Activated T-cell treated with anti-CD3 and anti-CD28 coated beads for 24 hours (primary cell): ENCODE measurements at places on chromosomes 7 and 10.

- DNase-seq = no peak
Measured at GRCh38 chr7:32263611-32264010, 193.4 kb upstream of the PDE1C start.

DNA sequence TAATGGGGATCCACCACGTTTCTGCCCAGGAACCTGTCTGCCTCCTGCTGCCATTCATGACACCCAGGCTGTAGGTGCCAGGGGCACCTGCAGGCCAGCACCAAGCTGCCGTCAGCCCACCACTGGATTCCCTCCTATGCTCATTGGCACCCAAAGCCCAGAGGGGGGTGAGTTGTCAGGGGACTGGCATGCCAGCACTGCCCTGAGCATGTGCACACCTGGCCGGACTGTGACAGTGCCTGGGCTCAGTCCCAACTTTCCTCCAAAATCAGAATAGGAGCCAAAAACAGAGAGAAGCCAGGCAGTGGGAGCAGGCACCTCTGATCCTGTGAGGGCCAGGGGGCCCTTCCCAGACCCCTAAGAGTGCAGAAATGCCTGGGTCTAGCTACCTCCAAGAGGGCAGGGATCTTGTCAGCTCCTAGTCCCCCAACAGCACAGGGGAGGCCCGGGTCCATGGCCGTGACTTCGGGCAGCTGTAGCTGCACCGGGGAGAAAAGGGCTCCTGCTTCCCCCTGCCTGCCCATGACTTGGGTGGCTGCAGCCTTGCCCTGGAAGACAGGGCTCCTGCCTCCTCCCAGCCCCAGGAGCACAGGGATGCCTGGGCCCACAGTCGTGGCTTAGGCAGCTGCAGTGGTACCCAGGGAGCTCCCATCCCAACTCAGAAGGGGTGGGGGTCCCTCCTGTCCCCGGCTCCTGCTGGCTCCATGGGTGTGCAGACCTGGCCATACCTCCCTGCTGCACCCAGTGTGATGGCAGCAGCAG is 249.8 kb upstream of the DKK1 start:
- no peak for DNase-seq

GRCh38 chr7:111009526-111010040 is 81.3 kb upstream of the LRRN3 start:
- DNase-seq = no peak

DNA sequence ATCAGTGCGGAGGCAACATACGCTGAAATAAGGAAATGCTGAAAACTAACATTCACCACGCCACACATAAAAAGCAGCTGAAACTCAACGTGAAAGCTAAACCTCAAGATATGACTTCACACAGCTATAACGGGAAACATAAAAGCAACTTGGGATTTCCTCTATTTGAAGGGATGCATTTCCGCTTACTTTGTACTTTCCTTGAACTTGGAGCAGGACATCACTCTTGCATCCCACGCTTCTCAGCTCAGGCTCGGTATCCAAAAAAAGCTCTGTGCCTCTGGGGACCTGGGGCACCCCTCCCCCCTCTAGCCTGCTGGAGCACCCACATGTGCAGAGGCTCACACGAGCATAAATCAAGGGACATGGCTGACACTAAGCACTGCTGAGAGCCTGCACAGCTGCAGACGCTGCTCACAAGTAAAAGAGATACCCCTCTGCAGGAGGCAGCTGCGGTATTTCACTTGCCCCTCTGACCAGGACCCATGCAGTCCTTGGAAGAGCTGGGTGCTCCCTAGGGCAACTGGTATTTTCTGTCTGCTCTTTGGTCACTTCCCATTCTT is 34.2 kb downstream of the PARD3 start:
- no peak for DNase-seq

DNA sequence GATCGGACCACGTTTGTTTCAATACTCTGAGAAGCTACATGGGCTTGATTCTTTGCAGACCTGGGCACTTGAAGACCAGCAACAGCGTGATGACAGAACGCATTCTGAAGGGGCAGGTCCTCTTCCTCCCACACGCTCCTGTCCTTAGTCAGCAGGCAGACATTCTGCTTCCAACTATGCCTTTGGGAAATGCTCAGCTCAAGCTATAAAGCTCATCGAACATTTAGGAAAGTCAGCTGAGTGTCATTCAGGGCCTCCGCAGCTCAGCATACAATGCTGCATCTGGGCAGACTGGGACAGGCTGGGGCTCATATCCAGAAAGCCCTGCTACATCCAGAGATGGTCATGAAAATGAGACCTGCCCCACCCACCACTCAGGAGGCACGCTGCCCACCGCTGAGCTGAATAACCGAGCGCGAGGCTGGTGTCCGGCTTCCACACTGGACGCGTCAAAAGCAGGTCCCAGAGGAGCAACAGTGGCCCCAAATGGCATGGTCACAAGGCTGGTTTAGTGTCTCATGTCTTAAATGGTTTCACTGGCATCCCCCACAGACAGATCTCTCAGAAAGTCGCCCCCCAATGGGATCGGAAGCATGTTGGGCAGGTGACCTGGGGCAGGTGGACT is 274.0 kb downstream of the DNAJB6 start:
- DNase-seq = no peak

DNA sequence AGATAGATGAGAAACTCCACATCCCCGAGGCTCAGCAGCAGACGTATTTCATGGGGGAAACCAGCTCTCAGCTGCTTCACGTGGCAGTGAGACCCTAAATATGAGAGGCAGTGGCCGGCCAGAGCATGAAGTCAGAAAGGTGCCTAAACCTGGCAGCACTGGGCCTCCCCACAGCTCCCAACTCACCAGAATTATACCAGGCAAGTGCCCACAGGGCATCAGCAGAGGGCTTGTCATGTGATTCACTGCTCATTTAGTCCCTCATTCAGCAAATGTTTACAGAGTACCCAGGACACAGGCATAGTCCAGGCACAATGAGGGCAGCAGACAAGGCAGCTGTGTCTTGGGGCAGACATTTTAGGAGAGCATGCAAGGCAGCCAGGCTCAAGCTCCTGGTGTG is 212.6 kb downstream of the PTPRN2 start:
- DNase-seq = no peak
